Spinal cord (tissue), 10 donors: ENCODE measurements at places on chromosomes 2 and 18. TPM values are rescaled to one million over a fixed set of nuclear protein-coding genes. Genes with fewer than 3 reads are reported as not detected.
A peak's percentile ranks its signal among the peaks of the same experiment; 100 is the strongest.

FBLN7 gene
- total RNA-seq = 3.2 TPM

IL36G gene
- 0.28 TPM for total RNA-seq

SLC9A2 gene
- total RNA-seq = 1.9 TPM

PTRHD1 gene
- total RNA-seq = 57.3 TPM

DNA sequence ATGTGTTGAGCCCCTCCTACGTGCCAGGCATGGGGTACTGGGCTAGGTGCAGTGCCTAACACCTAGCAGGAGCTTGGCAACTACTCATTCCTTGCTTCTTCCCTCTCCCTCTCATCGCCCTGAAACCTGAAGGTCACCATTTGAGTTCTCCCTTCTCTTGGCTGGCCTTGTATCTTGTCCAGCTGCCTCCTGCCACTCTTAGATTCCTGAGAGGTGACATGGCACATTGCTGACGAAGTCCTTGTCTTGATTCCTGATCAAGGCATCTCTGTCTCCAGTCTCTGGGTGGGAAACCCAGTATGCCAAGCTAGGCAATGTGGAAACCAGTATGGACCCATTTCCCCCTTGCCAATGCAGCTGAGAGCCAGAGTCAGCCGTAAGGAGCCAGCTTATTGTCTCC lies 9.0 kb upstream of the EFR3B start:
- DNase-seq = no peak

GRCh38 chr2:66084948-66085590 lies 349.9 kb upstream of the MEIS1 start:
- DNase-seq = no peak

- DNase-seq = peak; percentile 82
These were observed 20.6 kb upstream of the ATRAID start for GRCh38 chr2:27191070-27191829.

DNA sequence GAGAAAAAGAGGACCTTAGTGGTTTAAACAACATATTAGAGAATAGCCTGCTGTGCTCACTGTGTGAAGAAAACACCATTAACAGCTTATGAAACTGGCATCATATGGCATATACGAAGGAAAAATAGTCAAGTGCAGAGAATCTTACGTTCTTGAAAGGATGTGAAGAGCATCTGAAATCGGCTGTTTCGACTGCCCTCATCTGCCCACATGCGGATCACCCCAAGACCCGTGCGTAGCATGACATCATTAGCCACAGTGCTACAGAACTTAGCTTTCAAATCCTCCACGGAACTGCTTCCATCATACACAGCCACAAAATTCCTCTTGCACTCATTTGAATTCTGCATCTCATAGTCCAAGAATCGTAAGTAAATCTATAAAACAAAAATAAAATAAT lies 84.3 kb downstream of the NETO1 start:
- DNase-seq = peak; percentile 33

DNA sequence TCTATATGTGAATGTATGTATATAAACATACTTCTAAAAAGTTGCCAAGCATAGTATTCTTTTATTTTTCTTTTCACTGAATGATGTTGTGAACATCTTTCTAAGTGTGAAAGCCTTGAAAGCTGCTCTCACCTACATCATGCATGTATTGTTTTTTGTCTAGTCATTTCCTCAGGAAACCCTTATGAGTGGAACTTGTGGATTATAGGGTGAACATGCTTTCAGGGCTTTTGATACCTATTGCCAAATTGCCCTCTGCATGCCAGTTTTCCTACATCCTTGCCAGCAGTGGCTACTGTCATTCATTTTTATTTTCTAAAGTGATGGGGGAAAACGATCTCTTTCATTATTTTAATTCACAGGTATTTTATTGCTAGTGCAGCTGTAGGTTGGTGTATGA lies 78.3 kb downstream of the ADAM23 start:
- no peak for DNase-seq

DNA sequence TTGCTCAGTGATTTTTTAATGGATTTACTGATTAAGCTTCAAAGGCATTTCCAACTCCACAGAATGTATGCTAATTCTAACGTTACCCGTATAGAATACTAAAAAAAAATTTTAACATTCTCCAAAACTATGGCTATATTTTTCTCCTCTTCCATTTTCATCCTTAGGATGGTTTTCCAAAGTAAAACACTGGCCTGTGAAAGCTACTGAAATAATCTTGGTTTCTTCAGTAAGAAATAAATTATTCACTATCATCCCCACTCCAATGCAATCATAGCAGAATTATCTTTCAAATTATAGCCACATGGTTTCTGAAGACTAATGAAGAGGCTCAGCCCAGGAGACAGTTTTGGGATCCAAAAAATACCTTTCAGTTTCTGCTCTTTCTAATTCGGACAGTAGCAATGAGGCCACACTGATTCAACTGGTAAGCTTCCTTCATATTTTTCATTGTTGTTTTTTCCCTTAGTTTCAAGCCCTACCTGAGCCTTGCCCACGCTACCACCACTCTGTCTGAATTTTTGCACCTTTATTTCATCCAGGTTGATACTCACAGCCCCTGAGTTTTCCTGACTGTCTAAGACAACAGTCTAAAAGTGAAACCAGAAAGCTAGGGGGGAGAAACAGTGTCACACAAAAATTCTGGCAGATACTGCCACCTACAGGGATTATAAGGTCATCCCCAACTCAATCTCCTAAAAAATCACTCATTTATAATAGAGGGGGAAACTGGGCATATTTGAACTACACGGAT lies 887.9 kb downstream of the NRXN1 start:
- DNase-seq = peak; percentile 80

- no peak for DNase-seq
These were observed 10.3 kb upstream of the TMEM37 start for GRCh38 chr2:119421304-119421703.
